ENCODE measurements at places on chromosomes 1 and 21. TPM values are rescaled to one million over a fixed set of nuclear protein-coding genes. Genes with fewer than 3 reads are reported as not detected.

The CRABP2 gene
- polyA plus RNA-seq, result 3.4 TPM

The KIF2C gene
- 1.5 TPM for polyA plus RNA-seq

The CRNN gene
- polyA plus RNA-seq, result not detected

The PARS2 gene
- 1.9 TPM for polyA plus RNA-seq

The SSX2IP gene
- 21.7 TPM for polyA plus RNA-seq

The HTR1D gene
- polyA plus RNA-seq, result not detected

The OLFML2B gene
- polyA plus RNA-seq, result 0.68 TPM

The AMY2A gene
- polyA plus RNA-seq, result 1.3 TPM

The IL12RB2 gene
- not detected for polyA plus RNA-seq

The MX2 gene
- polyA plus RNA-seq, result not detected

The RAB42 gene
- polyA plus RNA-seq, result not detected

The TFAP2E gene
- polyA plus RNA-seq, result 7.6 TPM

The FMN2 gene
- 24.8 TPM for polyA plus RNA-seq

The SLC27A3 gene
- polyA plus RNA-seq, result 38.2 TPM

The MYBPH gene
- polyA plus RNA-seq, result not detected

The ANGPTL1 gene
- not detected for polyA plus RNA-seq

The IFNLR1 gene
- polyA plus RNA-seq, result 0.16 TPM
